Ureter (tissue), 1 donor: ENCODE measurements at places on chromosomes 4 and X. TPM values are rescaled to one million over a fixed set of nuclear protein-coding genes. Genes with fewer than 3 reads are reported as not detected.

APLN gene
- 0.52 TPM for total RNA-seq

PIR gene
- 19.0 TPM for total RNA-seq

ARHGEF9 gene
- total RNA-seq: 35.9 TPM

DNA sequence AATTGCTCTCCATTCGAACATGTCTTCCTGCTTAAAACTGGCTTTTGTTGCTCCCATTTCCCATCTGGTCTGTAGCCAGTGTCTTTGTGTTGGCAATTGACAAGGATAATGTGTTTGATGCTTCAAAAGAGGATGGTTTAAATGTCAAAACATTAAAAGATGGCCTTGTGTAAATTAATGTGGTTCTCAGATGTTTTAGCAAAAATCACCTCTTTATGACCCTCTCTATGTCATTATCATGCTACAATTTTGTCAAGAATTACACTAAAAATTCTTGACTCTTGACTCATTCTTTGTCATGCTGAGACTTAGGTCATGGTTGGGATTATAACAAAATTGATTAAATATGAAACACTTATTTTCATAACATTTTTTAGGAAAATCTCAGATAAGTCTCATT is 47.4 kb downstream of the TMEM131L start:
- no peak for DNase-seq

DNA sequence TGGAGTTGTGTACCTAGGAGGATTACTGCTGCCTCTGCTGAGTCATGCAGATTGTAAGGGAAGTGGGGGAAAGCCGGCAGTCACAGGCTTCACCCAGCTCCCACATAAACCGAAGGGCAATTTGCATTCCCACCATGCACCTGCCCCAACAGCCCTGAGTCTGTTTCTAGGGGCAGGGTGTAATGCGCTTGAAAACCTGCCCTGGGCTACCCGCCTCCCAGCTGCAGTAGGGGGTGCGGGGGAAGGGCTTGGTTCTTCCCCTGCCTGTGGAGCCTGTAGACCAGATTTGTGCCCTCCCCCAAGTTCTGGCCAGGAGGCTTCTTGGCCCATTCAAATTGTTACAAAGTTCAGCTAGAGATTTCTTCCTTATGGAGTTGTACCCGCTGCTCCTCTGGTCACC is 269.2 kb upstream of the DDX53 start:
- no peak for DNase-seq

DNA sequence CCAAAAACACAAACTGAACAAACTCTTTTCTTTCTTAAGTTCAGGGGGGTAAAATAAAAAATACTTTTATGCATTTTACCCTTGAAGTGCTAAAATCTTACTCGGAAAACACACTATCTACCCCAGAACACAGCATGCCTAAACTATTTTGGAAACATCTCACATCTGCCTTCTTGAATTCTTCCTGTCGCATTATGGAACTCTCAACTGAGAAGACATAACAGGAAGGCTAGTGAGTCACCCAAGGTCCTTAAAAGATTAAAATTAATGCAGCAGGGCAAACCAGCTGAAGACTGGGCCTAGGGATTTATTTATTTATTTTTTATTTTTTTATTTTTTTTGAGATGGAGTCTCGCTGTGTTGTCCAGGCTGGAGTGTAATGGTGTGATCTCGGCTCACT is 208.2 kb downstream of the APBB2 start:
- no peak for DNase-seq

DNA sequence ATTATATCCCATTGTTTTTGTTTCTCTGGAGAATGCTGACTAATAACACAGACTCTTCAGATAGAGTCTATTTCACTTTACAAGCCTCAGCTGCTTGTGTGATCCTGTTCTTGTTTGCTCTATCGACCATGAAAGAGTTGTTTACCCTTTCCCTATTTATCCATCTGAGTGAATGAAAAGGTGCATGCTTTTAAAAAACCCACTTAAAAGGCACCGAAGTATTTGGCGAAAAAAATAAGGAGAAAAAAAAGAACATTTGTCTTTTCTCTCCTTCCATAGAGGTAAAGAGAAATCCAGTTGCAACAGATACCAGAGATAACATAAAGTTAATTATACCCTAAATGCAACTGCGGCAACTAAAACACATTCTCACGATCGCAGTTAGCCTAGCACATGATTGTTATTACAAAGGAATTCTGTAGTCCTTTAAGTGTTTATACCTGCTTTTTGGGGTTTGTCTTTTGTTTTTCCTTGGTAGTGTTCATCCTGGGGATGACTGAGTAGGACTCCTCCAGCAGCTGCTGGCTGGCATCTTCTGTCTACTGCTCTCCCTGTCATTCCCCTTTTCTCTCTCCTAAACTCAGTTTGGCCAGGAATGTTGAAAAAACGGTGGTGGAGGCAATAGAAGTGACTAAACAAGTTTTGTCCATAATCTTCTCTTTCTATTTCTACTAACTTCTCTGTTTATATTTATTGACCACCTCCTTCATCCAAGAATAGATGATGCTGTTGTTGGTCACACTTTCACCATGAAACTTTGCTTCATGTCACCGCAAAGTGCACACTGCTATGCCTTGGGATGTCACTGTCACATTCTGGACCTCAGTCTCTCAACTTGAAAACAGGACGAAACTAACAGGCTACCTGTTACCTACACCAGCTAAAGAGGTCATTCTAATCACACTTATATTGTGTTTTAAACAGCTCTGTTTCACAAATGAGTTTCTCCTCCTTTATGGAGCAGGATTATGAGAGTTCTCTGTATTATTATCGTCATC is 41.9 kb upstream of the FRAS1 start:
- no peak for DNase-seq
